ENCODE measurements at places on chromosomes 11 and 22.

GRCh38 chr22:36409911-36410756 lies 22.4 kb upstream of the MYH9 start:
- DNase-seq, result peak; percentile 87

GRCh38 chr22:37095113-37095512 lies 14.4 kb downstream of the TMPRSS6 start:
- no peak for DNase-seq

- DNase-seq, result no peak
Observed at GRCh38 chr22:43829904-43830851, 18.1 kb upstream of the EFCAB6 start.

GRCh38 chr22:42986115-42986514 lies 28.8 kb downstream of the PACSIN2 start:
- DNase-seq, result no peak

GRCh38 chr11:58567889-58568512 lies 7.7 kb downstream of the LPXN start:
- DNase-seq, result no peak

DNA sequence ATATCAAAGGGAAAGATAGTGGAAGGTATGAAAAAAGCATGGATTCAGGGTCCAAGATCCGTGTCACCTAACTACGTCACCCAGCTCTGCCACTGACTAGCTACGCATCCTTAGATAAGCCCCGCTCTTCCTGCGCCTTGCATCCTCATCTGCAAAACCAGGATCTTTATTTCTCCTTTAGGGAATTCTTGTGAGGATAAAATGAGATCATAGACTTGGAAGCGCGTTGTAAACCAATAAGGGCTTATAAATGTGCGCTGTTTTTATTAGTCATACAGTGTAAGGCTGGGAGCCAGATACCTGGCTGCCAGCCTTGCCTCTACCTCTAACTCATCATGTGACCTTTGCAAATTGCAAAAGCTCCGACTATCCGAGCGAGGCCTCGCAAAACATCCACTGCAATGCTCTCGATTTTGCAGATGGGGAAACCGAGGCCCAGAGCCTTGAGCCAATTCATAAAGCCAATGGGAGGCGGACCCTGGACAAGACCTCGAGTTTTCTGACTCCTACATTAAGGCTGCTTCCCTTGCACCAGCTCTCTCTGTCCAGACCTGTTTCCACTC lies 753 bp downstream of the PRPF19 start:
- DNase-seq, result no peak

GRCh38 chr11:46346886-46347636 lies at the start of gene DGKZ:
TSS of gene DGKZ (plus strand) at chr11:46347463. CDS start at chr11:46347660, 197 bp downstream.
- no peak for DNase-seq

DNA sequence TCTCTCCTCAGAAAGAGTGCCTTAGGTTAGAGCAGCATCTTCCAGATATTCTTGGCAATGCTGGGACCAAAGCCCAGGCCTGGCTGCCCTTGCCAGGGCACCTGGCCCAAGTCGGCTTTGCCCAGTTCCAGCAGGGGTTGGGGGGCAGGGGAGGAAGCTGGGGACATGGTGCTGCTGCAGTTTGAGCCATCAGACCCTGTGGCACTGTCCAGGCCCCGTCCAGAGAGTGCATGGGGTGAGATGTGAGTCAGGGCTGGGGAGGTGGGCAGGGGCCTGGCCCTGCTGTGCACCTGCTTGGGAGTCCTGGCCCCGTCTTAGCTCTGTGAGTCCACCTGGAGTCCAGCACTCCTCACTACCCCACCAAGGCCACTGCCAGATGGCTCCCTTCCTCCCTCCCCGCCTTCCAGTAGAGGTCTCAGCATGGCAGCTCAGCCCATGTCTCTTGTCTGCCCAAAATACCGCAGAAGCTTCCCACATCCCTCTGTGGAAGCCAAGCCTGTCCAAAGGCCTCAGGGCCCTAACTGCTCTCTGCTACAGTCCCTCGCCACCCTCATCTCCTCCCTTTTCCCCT lies 16.6 kb downstream of the DERL3 start:
- no peak for DNase-seq

GRCh38 chr22:38784856-38785255 lies 9.1 kb downstream of the DNAL4 start:
- no peak for DNase-seq

- no peak for DNase-seq
Observed at GRCh38 chr22:33013531-33014162, 44.5 kb downstream of the SYN3 start.

DNA sequence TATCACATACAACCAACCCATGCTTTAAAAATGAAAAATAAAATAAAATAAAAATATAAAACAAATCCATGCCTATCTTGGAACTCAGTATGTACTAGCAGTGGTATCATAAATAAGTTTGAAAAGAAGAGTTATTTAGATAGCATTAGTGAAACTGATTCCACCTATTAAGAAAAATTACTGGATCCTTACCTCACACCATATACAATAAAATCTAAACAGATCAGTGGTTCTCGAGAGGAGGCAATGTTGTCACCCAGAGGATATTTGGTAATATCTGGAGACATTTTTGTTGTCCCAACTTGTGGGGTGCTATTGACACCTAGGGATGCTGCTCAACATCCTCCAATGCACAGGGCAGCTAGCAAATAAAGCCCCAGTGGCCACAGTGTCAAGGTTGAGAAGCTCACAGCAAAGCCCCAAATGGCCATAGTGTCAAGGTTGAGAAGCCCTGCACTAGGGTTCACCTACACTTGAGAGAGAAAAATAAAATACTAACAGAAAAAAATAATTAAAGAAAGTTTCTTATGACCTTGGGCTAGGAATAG lies 9.9 kb upstream of the NDUFV1 start:
- DNase-seq, result no peak

- no peak for DNase-seq
Observed at GRCh38 chr11:129896062-129896461, 684 bp upstream of the NFRKB start.

DNA sequence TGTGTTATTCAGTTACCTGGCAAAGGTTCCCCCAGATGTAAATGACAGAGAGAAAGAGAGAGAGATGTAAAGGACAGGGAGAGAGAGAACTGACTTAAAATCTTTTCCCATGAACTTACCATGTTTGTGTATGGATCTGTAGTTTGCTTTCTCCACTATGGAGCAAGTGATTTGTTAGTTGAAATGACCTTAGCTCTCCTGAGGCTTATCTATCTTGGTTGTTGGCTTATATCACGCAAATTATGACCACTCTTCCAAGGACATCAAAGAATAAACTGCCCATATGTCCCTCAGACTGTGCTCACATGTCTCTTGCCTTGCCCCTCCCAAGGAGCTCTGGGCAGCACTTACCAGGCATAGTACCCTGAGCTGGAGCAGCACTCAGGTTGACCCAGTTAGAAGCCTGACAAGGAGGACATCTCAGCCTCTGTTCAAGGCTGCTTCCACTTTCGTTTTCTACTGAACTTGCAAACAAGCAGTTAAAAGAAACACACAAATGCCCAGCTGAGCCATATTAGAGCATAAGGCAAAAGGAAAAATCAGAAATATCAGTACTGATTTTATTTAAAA lies 95.3 kb upstream of the RCN1 start:
- no peak for DNase-seq

DNA sequence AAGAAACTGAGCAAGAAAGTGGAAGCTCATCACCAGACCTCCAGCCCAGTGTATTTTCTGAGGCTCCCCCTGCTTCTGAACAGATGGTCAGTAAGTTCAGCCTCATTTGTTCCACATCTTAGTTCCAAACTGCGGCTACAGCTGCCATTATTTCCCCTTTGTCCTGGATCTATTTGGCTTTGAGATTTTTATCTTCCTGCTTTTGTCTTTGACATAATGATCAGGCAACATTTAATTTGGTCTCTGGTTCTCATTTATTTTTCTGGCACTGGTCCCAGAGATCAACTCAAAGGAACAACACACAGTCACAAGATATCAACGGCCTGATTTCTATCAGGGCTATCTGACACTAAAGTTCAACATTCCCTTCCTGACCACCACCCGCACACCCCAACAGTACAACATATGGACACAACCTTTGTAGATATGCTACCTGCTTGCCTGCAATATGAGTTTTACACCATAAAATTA lies 137.5 kb downstream of the FAM76B start:
- peak; percentile 5 for DNase-seq

- DNase-seq, result no peak
Observed at GRCh38 chr22:46024136-46024840, 47.3 kb upstream of the WNT7B start.

DNA sequence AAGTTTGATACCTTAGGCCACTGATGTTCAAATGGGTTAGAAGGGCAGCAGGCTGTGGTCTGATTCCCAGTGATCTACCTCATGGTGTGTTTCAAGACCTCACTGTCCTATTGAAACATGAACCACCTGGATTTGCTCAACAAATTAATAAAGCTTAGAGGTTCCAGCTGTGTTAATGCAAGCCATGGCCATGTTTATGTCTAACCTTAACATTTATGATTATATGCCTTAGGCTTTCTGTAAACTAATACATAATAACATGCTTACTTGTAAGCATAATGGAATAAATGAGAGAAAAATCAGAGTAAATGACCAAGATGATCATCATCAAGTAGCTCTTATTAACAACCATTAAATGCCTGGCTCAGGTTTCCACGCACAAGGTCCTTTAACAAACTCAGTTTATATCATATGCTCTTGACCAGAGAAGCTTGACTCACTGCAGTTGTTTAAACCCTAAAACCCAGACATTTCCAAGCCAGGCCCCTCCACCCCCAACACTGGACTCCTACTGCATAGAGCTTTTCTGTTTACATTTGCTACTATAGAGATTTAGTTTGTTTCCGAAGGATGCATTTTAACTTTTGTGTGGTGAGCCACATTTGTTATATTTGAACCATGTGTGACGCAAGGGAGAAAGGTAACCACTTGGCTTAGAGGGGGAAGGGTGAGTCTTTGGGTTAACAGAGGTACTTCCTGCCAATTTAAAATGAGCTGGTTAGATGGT lies 43.7 kb downstream of the KREMEN1 start:
- no peak for DNase-seq

GRCh38 chr11:41382927-41383326 lies 76.5 kb downstream of the LRRC4C start:
- no peak for DNase-seq

DNA sequence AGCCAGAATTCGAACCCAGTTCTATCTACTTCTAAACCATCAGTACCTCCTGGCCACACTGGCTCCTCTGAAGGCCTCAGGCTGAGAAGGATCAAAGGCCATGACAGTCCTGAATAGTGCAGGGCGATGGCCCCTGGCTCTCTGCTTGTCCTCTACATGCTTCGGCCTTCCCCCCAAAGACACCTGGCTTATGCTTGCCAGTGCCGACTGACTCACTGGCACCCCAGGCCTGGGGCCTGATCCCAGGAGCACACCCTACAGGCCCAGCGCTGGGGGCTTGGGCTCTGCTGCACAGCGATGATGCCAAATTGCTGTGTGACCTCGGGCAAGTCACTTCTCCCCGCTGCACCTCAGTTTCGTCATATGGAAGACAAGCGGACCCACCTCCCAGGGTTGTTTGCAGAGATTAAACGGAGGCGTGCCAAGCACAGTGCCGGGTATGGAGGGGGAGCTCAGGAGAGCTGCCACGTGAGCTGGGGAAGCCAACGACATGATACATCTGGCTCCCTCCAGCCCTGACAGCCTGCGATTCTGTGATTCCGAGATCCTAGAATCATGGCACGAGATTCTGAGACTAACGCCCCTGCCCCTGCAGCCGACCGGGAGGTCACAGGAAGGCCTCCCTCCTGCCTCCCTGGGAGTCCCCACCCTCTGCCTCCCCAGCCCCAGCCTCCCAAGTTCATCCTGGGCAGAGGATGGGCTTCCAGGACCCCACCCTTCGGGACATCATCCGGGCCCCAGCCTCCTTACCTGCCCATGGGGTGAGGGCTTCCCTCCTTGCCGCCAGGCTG lies 1.0 kb downstream of the SSTR3 start:
- no peak for DNase-seq

- DNase-seq, result no peak
Observed at GRCh38 chr11:1126491-1126926, 31.2 kb upstream of the MUC5AC start.

GRCh38 chr11:74925281-74925680 lies 23.6 kb downstream of the XRRA1 start:
- DNase-seq, result no peak

GRCh38 chr11:22275600-22275999 lies 62.6 kb upstream of the SLC17A6 start:
- no peak for DNase-seq

- no peak for DNase-seq
Observed at GRCh38 chr11:64670975-64671374, 52.0 kb downstream of the NRXN2 start.

DNA sequence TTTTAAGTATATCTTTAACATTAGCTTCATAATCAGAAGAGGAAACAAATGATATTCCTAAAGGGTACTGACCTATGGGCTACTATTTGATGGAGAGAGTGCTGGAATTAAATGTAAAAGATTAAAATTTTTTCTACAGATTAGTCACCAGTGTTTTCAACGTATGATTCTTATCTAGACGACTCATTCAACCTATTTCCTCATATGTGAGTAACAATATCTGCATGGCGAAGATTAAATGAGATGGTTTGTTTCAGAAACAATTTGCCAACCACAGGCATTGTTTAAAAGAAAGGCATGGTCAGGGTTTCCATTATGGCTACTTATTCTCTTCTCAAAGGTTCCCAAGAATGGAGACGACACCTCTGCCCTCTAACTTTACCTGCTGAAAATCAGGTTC lies 20.4 kb downstream of the OR56B4 start:
- no peak for DNase-seq

DNA sequence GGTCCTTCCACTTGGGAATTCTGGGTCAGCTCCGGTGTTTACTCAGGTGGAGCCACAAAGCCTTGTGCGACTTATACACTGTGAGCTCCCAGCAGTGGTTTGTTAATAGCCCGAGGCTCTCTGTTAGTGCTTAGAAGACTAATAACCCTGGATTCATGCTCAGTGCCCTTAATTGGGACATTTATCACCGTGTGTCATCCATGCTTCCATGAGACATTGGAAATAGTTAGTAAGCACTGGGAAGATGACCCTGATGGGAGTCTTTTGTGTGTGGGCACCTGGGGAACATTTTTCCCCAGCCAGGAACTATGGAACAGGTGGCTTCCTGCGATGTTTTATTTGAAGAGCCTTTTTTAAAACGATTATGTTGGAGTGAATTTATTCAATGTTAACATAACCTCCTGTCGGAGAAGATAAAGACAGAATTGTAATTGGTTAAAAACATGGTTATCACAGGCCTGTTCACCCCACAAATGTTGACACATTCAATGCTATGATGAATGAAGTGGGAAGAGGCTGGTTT lies 188.9 kb downstream of the MYO18B start:
- DNase-seq, result peak; percentile 97

DNA sequence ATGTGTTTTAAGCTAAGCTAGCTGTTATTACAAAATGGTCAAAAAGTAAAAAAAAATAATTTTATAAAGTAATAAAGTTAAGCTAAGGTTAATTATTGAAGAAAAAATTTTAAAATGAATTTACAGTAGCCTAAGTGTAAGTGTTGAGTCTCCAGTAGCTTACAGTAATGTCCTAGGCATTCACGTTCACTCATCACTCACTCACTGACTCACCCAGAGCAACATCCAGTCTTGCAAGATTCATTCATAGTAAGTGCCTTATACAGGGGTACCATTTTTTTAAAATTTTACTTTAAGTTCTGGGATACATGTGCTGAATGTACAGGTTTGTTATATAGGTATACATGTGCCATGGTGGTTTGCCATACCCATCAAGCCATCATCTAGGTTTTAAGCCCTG lies 11.6 kb upstream of the OOSP4B start:
- no peak for DNase-seq

GRCh38 chr11:88345408-88345807 lies 7.9 kb upstream of the CTSC start:
- no peak for DNase-seq

- no peak for DNase-seq
Observed at GRCh38 chr11:124801636-124802312, 1.6 kb upstream of the MSANTD2 start.

All from NCI-H2081 treated with DMSO at 0.1 percent for 48 hours (cell line).